ENCODE measurements at places on chromosomes 11 and 22. TPM values are rescaled to one million over a fixed set of nuclear protein-coding genes. Genes with fewer than 3 reads are reported as not detected.
A peak's percentile ranks its signal among the peaks of the same experiment; 100 is the strongest.

Gene OR8A1
- total RNA-seq, result not detected

- no peak for DNase-seq
Observed at GRCh38 chr11:95605271-95605940, 184.2 kb downstream of the FAM76B start.

- peak; percentile 43 for DNase-seq
Observed at GRCh38 chr11:76623171-76623883, 47.2 kb downstream of the LRRC32 start.

GRCh38 chr11:66020618-66021357 lies 5.5 kb downstream of the CATSPER1 start:
- DNase-seq, result no peak

DNA sequence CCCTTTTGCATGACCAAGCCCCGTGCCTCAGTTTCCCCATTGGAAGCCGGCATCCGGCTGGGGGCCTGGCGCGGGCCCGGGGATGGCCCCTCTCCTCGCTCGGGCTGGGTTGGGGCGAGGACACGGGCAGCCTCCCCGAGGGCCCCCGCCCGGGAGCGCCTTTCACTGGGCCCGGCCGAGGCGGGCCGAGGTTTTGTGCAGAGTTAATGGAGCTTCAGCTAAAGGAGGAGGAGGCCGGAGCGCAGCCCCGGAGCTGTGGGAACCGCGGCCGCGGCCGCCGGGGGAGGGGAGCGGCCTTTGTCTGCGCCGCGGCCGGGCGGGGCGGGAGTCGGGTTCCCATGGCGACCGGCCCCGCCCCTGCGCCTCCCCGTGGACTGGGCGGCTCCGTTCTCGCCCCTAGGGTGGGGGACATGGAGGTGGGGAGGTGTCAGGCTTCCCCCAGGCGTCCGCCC lies 1.4 kb upstream of the MAPK11 start:
- no peak for DNase-seq

Gene WBP2NL
- total RNA-seq, result 0.53 TPM

GRCh38 chr22:24429411-24430365 lies 2.3 kb downstream of the ADORA2A start:
- peak; percentile 71 for DNase-seq

Gene CECR2
- total RNA-seq, result 12.0 TPM

- DNase-seq, result peak; percentile 23
Observed at GRCh38 chr22:19395276-19395675, 36.3 kb downstream of the HIRA start.
